ENCODE measurements at places on chromosomes 3 and 15. TPM values are rescaled to one million over a fixed set of nuclear protein-coding genes. Genes with fewer than 3 reads are reported as not detected.

DNA sequence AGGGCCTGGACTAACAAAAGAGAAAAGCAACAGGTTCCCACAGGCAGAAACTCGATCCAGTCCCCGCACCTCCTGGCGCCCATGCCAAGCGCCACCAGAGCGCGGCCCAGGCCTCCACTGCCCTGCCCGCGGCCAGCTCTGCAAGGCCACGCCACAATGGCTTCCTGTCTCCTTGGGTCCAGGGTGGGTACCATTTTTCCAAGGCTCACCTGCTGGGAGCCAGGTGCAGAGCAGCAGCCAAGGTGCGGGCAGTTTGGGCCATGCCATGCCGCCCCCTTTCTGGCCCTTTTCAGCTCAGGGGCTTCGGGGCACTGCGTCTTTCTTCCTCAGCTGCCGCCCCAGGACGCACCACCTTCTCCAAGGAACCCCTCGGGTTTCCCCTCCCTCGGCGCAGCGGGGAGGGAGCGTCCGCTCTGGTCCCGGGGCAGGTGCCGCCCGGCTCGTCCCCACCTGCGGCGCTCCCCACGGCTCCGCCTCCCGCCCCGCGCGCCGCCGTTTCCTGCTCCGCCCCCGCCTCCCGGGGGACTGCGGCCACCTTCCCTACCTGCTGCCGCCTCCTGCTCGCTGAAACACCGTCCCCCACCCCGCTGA, at the start of gene ILDR1:
ILDR1 (minus strand) TSS at position 437 of the 591 bp plus-strand sequence; CDS start at position 267, 170 bp downstream.
- H3K4me3 ChIP-seq = no peak within 1 kb of the TSS
- no peaks in the 10 kb centered on the region for H3K4me1 ChIP-seq
- H3K36me3 ChIP-seq = no peaks in the 10 kb centered on the region
- H3K27me3 ChIP-seq = no peaks in the 10 kb centered on the region

DNA sequence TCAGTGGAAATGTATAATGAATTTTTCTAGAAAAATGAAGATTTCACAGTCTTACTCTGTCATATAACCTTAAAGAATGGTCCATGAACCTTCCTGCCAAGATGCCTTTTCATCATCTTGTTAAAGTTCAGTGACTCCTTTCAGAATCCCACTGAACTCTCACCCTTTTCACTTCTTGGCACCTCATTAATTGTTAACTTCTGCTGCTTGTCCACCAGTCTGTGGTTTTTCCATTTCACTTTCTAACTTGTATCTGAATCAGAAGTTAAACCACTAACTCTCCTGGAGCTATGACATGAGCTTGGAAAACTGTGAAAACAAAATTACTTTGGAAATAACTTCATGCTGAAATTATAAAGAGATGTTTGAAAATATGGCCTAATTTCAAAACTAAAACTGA, 281.2 kb upstream of the ALCAM start:
- H3K4me1 ChIP-seq = no peaks in the 10 kb centered on the region
- no peak for DNase-seq
- no peak overlapping the region for H3K27ac ChIP-seq

The SKOR1 gene
- total RNA-seq = 0.77 TPM

The C2CD4A gene
- not detected for total RNA-seq

DNA sequence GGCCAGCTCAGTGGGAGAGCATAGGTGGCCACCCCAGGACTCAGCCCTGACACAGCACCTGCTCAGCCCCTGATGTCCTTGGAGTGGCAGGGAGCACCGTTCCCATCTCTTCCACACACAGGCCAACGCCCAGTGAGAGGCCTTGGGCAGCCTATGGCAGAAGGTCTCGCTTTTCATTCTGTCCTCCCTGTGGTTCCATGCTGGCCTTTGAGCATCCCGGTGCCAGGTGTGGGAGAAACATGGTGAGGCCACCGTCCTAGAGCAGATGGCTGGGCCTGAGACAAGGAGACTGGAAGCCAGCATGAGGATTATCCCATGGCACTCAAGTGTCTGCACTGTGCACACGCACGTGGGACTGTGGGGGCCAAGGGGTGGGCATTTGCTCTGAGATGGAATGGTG, 25.1 kb downstream of the ADCY5 start:
- no peak overlapping the region for H3K4me3 ChIP-seq
- peak overlapping the region; percentile 14 for H3K27ac ChIP-seq
- DNase-seq = no peak
- no peaks in the 10 kb centered on the region for H3K27me3 ChIP-seq

The CHRNA3 gene
- total RNA-seq = 1.3 TPM

DNA sequence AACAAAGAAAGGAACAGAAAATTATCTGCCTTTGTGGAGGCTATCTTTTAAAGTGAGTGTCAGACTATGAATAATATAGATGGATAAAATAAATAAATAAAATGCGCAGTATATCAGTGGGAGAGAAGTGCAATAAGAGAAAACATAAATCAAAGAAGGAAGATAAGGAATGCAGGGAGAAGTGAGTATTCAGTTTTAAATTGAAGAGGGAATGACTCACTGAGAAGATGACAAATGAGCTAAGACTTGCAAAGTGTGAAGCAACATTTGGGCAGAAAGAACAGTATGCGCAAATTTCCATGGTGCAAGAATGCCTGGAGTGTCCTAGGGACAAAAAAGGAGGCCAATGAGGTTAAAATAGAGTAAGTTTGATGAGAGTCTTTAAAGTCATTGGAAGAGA, 1300.1 kb upstream of the ALCAM start:
- no peak for DNase-seq
- no peak overlapping the region for H3K4me3 ChIP-seq
- no peak overlapping the region for H3K27ac ChIP-seq
- H3K36me3 ChIP-seq = no peaks in the 10 kb centered on the region
- H3K27me3 ChIP-seq = no peaks in the 10 kb centered on the region
- no peaks in the 10 kb centered on the region for H3K4me1 ChIP-seq

The MPI gene
- total RNA-seq = 28.8 TPM

The CHD2 gene
- total RNA-seq = 166 TPM

DNA sequence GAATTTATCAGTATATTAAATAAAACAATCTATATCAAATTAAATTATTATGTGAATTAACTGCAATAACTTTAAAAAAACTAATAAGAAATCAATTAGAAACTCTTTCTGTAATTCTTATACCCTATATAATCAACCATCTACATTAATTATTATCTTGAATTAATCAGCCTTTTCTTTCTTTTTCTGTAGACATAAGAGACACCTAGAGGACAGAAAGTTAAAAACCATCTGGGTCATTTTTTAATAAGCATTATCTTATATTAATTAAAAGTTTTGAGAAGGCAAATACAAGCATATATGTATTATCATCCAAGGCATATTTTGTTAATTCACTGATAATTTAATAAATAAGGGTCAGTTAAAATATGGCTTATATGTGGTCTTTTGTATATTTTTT, 24.2 kb upstream of the SLC25A26 start:
- DNase-seq = no peak
- H3K36me3 ChIP-seq = no peaks in the 10 kb centered on the region
- H3K4me1 ChIP-seq = no peaks in the 10 kb centered on the region
- no peak overlapping the region for H3K4me3 ChIP-seq
- H3K27ac ChIP-seq = no peak overlapping the region

DNA sequence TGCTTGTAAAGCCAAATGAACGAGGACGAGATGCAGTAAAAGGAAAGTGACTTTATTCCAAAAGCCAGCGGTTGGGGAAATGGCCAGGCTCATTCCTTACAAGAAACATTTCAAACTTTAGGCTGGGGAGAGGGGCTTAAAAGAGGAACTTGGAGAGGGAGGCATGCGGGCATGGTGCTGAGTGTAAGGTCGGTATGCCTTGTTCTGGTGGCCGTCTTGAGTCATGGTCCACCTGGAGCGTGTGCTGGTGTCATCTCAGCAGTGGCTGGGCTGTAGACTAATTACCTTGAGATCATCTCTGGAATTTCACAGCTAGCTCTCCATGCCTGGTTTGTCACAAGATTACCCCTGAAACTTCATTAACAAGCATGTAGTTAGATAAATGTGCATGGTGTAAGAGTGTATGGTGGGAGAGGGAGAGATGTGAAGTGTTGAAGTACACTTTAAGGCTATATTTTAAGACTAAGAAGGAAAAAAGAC, 156.4 kb upstream of the PFN2 start:
- no peaks in the 10 kb centered on the region for H3K4me1 ChIP-seq
- no peaks in the 10 kb centered on the region for H3K27me3 ChIP-seq
- H3K4me3 ChIP-seq = no peak overlapping the region
- H3K27ac ChIP-seq = no peak overlapping the region

The ARHGEF26 gene
- total RNA-seq = 43.5 TPM

The IQCF5 gene
- total RNA-seq = not detected

DNA sequence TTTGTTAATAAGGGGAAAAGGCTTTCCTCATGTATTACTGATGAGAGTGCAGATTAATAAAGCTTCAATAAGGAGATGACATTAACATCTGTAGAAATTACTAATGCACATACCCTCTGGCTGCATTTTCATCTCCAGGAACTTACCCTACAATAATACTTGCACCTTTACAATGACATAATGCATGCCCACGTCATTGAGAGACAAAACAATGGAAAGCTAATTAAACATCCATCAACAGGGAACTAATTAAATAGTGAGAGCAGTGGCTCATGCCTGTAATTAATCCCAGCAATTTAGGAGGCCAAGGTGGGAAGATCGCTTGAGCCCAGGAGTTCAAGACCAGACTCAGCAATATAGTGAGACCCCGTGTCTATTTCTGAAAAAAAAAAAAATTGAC, 32.8 kb upstream of the DET1 start:
- H3K4me3 ChIP-seq = no peak overlapping the region
- no peak for DNase-seq
- H3K4me1 ChIP-seq = no peaks in the 10 kb centered on the region
- H3K27me3 ChIP-seq = no peaks in the 10 kb centered on the region
- H3K36me3 ChIP-seq = no peaks in the 10 kb centered on the region

Measured in uterus (tissue), 4 donors.